AG08396 (cell line): ENCODE measurements at places on chromosomes 5 and 9.

- no peak for DNase-seq
Measured at GRCh38 chr5:116605310-116606070, 30.9 kb upstream of the SEMA6A start.

- peak; percentile 95 for DNase-seq
Measured at GRCh38 chr9:35646533-35647265, 4.0 kb downstream of the SIT1 start.

DNA sequence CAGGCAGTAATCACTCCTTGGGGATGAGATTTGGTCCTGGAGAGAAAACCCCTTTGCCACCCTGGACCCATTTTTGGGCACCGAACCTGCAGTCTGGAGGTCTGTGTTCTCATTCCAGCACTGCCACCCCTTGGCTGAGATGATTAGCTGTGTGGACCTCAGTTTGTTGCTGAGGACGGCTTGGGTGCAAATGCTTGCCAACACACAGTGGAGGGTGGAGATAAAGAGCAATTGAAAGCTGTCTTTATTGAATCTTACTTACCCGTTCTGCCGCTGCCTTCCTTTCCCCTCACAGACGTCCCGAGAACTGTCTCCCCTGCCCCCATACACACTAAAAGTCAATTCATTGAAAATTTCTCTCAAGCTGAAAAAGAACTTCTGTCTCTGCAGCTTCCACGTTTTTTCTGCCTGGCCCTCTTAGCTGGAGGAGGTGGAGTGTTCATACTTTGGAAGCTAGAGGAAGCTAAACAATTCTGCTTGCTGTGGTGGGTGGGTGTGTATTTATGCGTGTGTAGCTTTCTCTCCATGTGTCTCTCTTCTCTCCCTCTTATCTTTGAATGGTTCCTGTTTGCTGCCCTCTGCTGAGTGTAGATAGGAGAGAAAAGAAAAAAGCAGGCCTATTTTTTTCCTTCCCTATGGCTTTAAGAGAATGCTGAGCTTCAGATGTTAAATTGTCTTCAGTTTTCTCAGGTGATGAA, 6.6 kb downstream of the GALNT10 start:
- DNase-seq: peak; percentile 27

DNA sequence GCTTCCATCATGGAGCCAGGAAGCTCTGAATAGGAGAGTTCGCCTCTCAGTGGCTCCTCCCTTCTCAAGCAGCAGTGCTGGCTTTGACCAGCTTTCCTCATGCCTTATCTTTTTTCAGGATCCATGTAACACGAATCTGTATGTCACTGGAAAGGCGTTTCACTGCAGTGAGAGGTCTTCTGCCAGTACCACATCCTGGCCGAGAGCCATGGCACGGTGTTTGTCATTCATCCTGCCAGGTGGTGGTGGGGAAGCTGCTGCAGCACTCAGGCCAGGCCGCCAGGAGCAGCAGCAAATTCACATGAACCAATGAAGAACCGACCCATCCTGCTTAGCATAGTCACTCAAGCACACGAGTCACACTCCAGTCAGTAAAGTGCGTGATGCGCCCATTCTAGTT, 179.0 kb downstream of the FANCC start:
- DNase-seq: no peak

DNA sequence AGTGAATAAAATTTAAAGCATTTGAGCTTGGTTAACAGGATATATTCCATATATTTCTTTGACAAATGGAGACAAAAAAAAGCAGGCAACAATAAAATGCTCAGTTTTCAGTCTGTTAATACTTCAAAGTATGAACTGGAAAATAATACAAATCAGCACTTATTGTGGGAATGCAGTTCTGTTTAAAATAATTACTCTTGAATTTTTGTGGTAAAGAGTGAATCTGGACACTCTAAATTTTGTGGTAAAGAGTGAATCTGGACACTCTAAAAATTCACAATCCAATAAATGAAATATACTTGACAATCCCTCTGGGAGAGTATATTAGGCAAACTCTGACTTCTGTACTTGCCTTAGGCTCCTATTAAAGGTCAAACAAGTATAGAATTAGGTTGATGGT, 141.9 kb upstream of the RASA1 start:
- DNase-seq: no peak

- no peak for DNase-seq
Measured at GRCh38 chr9:86858009-86858408, 89.3 kb downstream of the GAS1 start.
